ENCODE measurements at places on chromosomes 7 and 10.

DNA sequence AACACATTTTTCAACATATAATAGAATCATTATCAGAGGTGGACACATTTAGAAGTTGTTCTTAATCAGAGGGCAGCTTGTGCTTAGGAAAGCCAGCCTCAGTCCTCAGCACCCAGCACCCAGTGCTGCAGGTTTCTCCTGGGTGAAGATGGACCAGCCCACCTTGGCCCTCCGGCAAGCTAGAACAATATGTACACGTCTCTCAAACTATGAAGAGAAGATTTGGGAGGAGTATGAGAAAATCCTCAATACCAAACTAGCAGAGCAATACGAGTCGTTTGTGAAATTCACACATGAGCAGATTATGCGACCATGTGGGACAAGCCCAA lies 13.5 kb upstream of the RALA start:
- no peaks in the 10 kb centered on the region for H3K36me3 ChIP-seq
- peaks cover 4% of the 10 kb centered on the region for H3K27me3 ChIP-seq
- no peak for DNase-seq
- H3K27ac ChIP-seq: no peak overlapping the region
- peak overlapping the region; percentile 49 for H3K4me3 ChIP-seq

GRCh38 chr7:157983502-157984422 lies 603.9 kb downstream of the PTPRN2 start:
- H3K4me1 ChIP-seq: no peaks in the 10 kb centered on the region
- no peak overlapping the region for H3K4me3 ChIP-seq
- no peaks in the 10 kb centered on the region for H3K27me3 ChIP-seq
- no peak overlapping the region for H3K27ac ChIP-seq
- no peak for DNase-seq

GRCh38 chr10:29280488-29280840 lies 8.4 kb upstream of the LYZL1 start:
- no peaks in the 10 kb centered on the region for H3K4me1 ChIP-seq
- no peak for DNase-seq
- no peak overlapping the region for H3K27ac ChIP-seq
- no peaks in the 10 kb centered on the region for H3K36me3 ChIP-seq
- H3K27me3 ChIP-seq: peaks cover 5% of the 10 kb centered on the region

- H3K36me3 ChIP-seq: no peaks in the 10 kb centered on the region
- no peak for DNase-seq
- peaks cover 6% of the 10 kb centered on the region for H3K27me3 ChIP-seq
- no peak overlapping the region for H3K4me3 ChIP-seq
Observed at GRCh38 chr10:44016589-44017482, 368.1 kb downstream of the CXCL12 start.

- H3K4me1 ChIP-seq: peaks cover 6% of the 10 kb centered on the region
- peaks cover 4% of the 10 kb centered on the region for H3K36me3 ChIP-seq
- no peaks in the 10 kb centered on the region for H3K27me3 ChIP-seq
- DNase-seq: no peak
- H3K27ac ChIP-seq: no peak overlapping the region
- no peak overlapping the region for H3K4me3 ChIP-seq
Observed at GRCh38 chr7:108263425-108263824, 133.3 kb upstream of the LAMB4 start.

DNA sequence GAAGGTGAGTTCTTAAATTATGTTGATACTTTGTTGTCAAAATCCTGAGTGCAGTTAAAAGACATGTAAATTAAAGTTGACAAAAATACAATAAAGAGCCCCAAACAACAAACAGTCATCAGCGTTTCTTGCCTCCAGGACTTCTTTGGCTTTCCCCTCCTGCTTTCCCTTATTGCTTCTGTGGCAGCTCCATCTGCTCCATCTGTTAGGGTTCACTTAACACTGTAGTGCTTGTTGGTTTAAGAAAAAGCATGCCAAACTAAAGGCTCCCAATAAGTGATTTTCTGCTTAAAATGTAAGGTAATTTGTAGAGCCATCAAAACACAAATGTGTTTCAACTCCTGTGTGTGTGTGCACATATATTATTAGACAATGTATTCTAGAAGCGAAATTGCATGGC lies 254.3 kb upstream of the GNAI1 start:
- no peaks in the 10 kb centered on the region for H3K36me3 ChIP-seq
- no peaks in the 10 kb centered on the region for H3K27me3 ChIP-seq
- H3K27ac ChIP-seq: no peak overlapping the region

- H3K27me3 ChIP-seq: peaks cover 2% of the 10 kb centered on the region
- no peak overlapping the region for H3K4me3 ChIP-seq
- H3K4me1 ChIP-seq: peaks cover 34% of the 10 kb centered on the region
Observed at GRCh38 chr10:4653160-4653559, 172.8 kb upstream of the AKR1E2 start.

- H3K4me1 ChIP-seq: no peaks in the 10 kb centered on the region
- no peak for DNase-seq
- H3K27ac ChIP-seq: no peak overlapping the region
- H3K36me3 ChIP-seq: no peaks in the 10 kb centered on the region
- H3K27me3 ChIP-seq: no peaks in the 10 kb centered on the region
Observed at GRCh38 chr7:84981055-84981976, 205.5 kb downstream of the SEMA3D start.

DNA sequence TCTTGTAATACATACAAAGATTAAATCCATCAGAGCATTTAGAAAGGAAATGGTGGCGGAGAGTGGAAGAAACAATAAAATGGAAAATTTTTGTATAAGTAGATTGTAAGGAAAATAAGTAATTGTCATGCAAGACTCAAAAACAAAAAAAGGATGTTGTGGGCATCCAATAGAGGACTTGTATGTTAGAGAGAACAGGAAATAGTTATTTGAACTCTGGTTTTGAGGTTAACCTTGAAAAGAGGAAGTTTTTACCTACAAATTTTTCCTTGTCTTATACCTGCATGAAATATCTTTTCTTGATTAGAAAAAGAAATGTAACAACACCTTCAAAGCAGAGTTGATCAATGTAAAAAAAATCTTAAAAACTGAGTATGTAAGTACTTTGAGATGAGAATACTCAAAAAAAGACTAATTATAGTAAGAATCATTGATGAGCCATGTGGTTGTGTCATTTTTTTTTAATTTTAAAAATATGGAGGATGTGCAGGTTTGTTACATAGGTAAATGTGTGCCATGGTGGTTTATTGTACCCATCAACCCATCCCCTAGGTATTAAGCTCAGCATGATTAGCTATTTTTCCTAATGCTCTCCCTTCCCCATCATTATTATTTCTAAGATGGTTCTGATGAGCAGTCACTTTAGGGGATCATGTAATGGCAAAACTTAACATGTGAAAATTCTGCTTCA lies 11.9 kb downstream of the TMEM106B start:
- H3K4me3 ChIP-seq: peak overlapping the region; percentile 59
- H3K27me3 ChIP-seq: no peaks in the 10 kb centered on the region
- H3K4me1 ChIP-seq: peaks cover 43% of the 10 kb centered on the region
- peak overlapping the region; percentile 89 for H3K27ac ChIP-seq

DNA sequence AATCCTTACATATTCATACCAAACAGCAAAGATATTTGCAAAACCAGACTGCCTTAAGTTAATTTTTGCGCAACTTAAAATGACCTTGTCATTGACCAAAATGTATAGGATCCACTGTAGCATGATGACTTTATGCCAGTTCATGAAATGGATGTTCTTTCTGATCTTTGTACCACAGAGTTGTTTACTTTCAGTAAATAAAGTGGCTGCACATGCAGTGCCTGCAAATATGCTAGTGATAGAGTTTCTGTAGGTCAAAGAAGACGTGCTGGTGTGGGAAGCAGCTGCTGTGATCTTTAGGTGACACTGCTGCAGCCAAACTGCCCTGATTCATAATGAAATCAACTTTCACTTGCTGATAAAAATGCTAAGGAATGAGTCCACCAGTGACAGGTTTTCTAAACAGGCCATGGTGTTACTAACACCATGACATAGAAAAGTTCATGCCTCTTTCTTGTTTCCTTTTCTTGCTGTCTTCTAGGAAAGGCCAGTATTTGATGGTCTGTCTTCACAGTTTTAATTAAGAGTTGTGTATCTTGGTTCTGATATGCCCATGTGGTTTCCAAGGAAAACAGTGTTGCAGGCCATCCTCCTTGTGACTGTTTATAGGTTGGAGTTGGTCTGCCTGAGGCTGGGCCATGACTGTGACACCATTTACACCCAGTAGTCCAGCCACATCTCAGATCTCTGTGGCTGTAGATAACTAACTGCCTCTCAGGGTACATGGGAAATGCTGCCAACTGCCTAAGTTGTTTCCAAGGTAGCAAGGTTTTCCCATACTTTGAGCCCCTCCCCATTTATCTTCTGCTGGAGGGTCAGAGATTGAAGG lies 62.5 kb downstream of the INSYN2A start:
- no peaks in the 10 kb centered on the region for H3K36me3 ChIP-seq
- H3K4me3 ChIP-seq: no peak overlapping the region
- no peak for DNase-seq
- no peaks in the 10 kb centered on the region for H3K27me3 ChIP-seq

- no peaks in the 10 kb centered on the region for H3K27me3 ChIP-seq
- no peak overlapping the region for H3K4me3 ChIP-seq
- no peaks in the 10 kb centered on the region for H3K4me1 ChIP-seq
- no peak overlapping the region for H3K27ac ChIP-seq
- no peak for DNase-seq
- H3K36me3 ChIP-seq: no peaks in the 10 kb centered on the region
Observed at GRCh38 chr10:79188154-79188965, 119.6 kb downstream of the ZMIZ1 start.

DNA sequence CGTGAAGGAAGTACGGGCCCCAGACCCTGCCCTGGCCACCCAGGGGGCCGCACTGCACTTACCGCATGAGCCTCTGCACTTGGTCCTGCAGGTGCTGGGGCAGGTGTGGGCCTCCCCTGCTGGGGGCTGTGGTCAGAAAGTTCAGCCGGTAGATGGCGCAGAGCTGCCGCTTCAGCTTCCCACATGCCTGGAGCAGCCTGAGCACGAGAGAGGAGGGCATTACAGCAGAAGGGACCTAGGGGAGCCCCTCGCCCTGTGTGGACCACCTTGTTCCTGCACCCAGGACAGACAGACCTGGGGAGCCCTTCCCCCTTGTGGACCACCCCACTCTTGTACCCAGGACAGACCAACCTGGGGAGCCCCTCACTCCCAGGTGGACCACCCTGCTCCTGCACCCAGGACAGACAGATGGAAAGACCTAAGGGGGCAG lies 8.7 kb upstream of the PYROXD2 start:
- no peak overlapping the region for H3K27ac ChIP-seq
- no peak for DNase-seq
- H3K4me1 ChIP-seq: no peaks in the 10 kb centered on the region
- peaks cover 14% of the 10 kb centered on the region for H3K36me3 ChIP-seq

GRCh38 chr7:150994141-150994837 lies 3.5 kb downstream of the NOS3 start:
- no peak for DNase-seq
- peaks cover 4% of the 10 kb centered on the region for H3K27me3 ChIP-seq
- H3K4me1 ChIP-seq: peaks cover 21% of the 10 kb centered on the region

GRCh38 chr7:36949711-36950600 lies 225.7 kb upstream of the AOAH start:
- H3K27me3 ChIP-seq: no peaks in the 10 kb centered on the region
- DNase-seq: no peak
- peaks cover 76% of the 10 kb centered on the region for H3K36me3 ChIP-seq

DNA sequence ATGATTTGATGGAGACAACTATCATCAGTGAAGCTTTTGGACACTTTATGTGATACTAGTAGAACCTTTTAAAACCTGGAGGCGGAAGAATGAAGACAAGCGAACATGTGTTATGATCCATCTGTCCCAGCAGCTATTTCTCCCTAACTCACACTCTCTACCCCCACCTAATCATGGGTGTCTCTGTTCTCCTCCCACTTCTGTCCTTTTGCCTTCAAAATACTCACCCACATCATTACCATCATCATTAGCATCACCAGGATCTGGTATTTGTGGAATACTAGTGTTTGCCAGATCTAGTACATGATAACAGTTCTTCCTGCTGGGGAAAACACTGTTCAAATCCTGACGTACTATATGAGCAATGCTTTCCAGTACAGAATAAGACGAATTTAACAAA lies 287.7 kb downstream of the DOCK4 start:
- H3K36me3 ChIP-seq: no peaks in the 10 kb centered on the region
- no peak overlapping the region for H3K4me3 ChIP-seq
- H3K27me3 ChIP-seq: peaks cover 2% of the 10 kb centered on the region
- H3K27ac ChIP-seq: no peak overlapping the region

DNA sequence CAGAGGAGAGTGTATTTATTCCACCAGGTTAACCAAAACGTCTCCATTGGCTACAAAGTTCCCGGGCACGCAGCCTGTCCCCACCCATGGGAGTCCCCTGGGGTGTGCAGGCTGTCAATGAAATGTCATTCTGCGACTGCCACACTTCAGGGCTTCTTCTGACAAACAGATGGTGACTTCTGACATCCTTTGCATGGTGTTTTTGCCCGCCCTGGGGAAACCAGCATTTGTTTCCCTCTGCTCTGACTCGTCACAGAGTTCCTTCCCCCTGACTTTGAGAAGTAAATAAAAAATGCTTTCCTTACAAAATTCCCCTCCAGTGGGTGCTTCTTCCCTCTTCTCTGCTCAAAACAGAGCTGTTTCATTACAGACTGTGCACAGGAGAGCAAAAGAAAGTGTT lies 38.2 kb downstream of the TNS3 start:
- no peak overlapping the region for H3K4me3 ChIP-seq
- peaks cover under 1% of the 10 kb centered on the region for H3K27me3 ChIP-seq

- peaks cover 9% of the 10 kb centered on the region for H3K4me1 ChIP-seq
- no peak for DNase-seq
- H3K27me3 ChIP-seq: no peaks in the 10 kb centered on the region
Observed at GRCh38 chr7:135575296-135575695, 17.6 kb downstream of the NUP205 start.

GRCh38 chr10:29689001-29689400 lies 54.2 kb upstream of the SVIL start:
- no peak overlapping the region for H3K27ac ChIP-seq
- no peaks in the 10 kb centered on the region for H3K27me3 ChIP-seq
- H3K4me3 ChIP-seq: peak overlapping the region; percentile 14
- peaks cover 28% of the 10 kb centered on the region for H3K4me1 ChIP-seq
- no peak for DNase-seq
- H3K36me3 ChIP-seq: peaks cover 21% of the 10 kb centered on the region

GRCh38 chr7:142534726-142535122 lies 214.5 kb upstream of the PRSS1 start:
- peaks cover 2% of the 10 kb centered on the region for H3K27me3 ChIP-seq
- H3K4me1 ChIP-seq: peaks cover 23% of the 10 kb centered on the region
- DNase-seq: no peak
- peak overlapping the region; percentile 67 for H3K4me3 ChIP-seq
- no peak overlapping the region for H3K27ac ChIP-seq

GRCh38 chr10:120492346-120492745 lies 35.3 kb downstream of the PLPP4 start:
- peaks cover 3% of the 10 kb centered on the region for H3K27me3 ChIP-seq
- no peak for DNase-seq
- no peaks in the 10 kb centered on the region for H3K4me1 ChIP-seq
- no peak overlapping the region for H3K4me3 ChIP-seq
- H3K27ac ChIP-seq: no peak overlapping the region

DNA sequence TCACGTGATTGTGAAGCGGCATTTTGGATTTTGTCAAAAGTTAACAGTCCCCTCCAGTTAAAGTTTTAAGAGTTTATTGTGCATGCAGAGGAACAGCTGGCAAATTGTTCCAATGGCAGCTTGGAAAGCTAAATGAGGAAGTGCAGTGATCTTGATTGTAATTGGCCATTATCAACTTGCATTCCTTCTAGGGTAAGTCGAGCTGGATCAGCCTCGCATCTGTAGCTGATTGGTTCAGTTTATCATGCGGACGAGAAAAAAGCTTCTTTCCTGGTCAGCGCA lies 566 bp downstream of the ZNF789 start:
- H3K36me3 ChIP-seq: peaks cover 13% of the 10 kb centered on the region
- no peaks in the 10 kb centered on the region for H3K27me3 ChIP-seq
- H3K4me3 ChIP-seq: peak overlapping the region; percentile 100
- no peak for DNase-seq

GRCh38 chr10:338171-339037 lies 203.1 kb downstream of the ZMYND11 start:
- no peak for DNase-seq
- no peaks in the 10 kb centered on the region for H3K27me3 ChIP-seq
- no peak overlapping the region for H3K4me3 ChIP-seq
- peaks cover 14% of the 10 kb centered on the region for H3K4me1 ChIP-seq
- no peak overlapping the region for H3K27ac ChIP-seq

All from activated naive CD8-positive, alpha-beta T cell treated with anti-CD3 and anti-CD28 coated beads, Interleukin-2, amount 50 U/mL, for 24 hours (primary cell).